Colonic mucosa (tissue), 4 donors: ENCODE measurements at places on chromosomes 6 and 20. TPM values are rescaled to one million over a fixed set of nuclear protein-coding genes. Genes with fewer than 3 reads are reported as not detected.

The MCCD1 gene
- not detected for total RNA-seq

The TJAP1 gene
- 18.6 TPM for total RNA-seq

The HDAC2 gene
- total RNA-seq: 95.0 TPM

The CYP24A1 gene
- total RNA-seq: 0.08 TPM
